ENCODE measurements at places on chromosomes 3 and 15.

- no peak for DNase-seq
These were observed 145.4 kb upstream of the PROK2 start for GRCh38 chr3:71930056-71930991.

GRCh38 chr3:176079785-176080184, 1117.5 kb downstream of the TBL1XR1 start:
- DNase-seq, result no peak

DNA sequence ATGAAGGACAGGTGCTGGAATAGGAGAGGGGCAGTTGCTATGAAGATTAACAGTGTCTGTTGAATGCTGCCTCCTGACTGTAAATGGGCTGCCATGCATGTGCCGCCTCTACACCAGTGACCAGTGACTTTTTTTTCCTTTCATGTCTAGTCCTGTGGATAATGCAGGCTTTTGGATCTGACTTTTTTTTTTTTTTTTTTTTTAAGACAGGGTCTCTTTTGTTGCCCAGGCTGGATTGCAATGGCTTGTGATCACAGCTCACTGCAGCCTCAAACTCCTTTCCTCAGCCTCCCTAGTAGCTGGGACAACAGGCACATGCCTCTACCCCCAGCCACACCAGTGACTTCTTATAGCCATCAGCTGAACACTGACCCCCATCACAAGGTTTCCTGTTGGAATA, 41.2 kb upstream of the AGBL1 start:
- DNase-seq, result no peak

DNA sequence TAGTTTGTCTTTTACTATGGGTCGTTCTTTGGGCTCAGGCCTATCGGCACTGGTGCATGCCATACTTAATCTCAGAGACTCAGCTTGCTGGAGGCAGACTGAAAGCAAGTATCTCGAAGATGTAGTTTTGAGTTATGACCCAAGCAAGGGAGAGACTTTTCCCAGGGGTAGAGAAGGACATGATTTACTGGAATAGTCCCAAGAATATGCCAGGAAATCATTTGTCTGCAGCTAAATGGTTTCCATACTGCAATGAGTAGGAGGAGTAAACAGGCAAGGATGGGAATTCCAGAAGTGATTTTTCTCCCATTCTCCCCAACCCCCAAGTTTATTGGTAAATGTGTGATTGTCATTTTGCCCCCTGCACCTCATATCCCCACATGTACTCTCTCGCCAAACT, 35.4 kb upstream of the LACTB start:
- no peak for DNase-seq

- peak; percentile 52 for DNase-seq
These were observed 359.6 kb downstream of the NTRK3 start for GRCh38 chr15:87896936-87897335.

- DNase-seq, result peak; percentile 25
These were observed 30.4 kb downstream of the NXPE3 start for GRCh38 chr3:101809178-101810021.

DNA sequence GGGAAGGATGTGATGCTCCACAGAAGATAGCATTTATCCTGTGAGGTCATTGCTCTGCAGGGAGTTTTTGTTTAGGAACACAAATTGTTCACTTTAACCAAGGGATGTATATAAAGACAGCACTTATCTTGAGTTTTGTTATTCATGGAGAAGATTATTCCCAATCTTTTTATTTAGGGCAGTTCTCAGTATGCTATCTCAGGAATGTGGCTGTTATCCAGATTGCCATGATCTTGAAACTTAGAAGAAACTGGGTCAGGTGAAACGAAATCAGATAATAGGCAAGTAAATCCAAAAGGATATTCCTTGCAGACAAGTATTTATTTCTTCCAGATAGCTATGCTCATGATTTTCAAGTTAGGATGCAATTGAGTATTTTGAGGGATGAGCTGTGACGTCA, 19.3 kb upstream of the TMEM42 start:
- DNase-seq, result no peak

DNA sequence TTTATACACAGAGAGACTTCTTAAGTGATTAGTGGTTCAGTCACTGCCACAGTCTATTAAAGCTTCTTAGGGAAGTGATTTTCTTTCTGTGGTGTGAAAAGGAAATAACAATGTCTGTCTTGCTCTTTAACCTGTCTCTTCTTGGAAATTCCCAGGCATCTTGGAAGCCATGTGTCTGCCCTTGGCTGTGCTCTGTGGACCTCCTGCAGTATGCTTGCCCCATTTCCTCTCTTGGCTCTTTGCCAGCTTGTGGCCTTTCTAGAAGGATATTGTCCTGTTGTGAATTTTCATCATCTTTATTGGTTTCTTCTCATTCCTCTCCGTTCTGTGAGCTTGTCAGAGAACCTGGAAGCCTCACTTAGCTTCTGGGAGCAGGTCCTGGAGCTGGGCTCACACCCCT, 338.4 kb upstream of the C2CD4B start:
- DNase-seq, result peak; percentile 31

DNA sequence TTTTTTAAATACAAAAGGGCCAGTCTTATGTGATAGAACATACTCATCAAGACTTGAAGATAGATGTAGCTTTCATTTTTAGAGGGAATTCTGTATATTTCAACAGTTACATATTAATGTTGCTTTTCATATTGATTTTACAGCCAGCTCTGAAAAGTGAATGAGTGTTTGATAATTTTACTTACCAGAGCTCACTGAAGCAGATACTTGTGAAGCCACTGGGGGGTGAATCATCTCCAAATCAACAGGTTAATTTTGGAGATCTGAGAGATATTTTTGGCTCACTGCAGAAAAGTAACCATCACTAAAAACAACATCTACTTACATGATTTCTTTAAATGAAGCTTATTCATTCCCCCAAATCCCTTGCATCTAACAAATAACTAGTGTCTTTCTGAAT, 24.7 kb downstream of the TNFAIP8L3 start:
- DNase-seq, result no peak

- no peak for DNase-seq
These were observed 103.1 kb upstream of the TLE3 start for GRCh38 chr15:70200511-70201424.

GRCh38 chr3:164407111-164407510, 671.2 kb downstream of the SI start:
- DNase-seq, result no peak

- DNase-seq, result no peak
These were observed 77.1 kb upstream of the MFGE8 start for GRCh38 chr15:88990185-88990679.

DNA sequence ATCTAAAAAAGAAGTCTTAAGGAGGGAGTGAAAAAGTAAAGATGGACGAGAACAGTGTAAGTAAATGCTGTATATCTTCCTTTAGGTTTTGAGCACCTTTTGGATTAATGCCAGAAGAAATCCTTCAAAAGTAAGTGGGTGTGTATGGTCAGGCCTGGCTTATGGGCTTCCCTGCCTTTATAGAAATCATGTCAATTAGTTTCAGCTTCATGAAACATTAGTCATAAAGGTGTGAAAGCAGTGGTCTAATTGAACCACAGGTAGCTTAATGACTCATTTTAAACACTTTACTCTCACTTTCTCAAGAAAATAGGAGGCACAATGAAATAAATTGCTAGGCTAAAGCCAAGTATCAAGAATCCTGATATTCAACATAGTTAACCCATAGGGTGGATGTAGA, 467.4 kb upstream of the DPPA4 start:
- DNase-seq, result no peak

DNA sequence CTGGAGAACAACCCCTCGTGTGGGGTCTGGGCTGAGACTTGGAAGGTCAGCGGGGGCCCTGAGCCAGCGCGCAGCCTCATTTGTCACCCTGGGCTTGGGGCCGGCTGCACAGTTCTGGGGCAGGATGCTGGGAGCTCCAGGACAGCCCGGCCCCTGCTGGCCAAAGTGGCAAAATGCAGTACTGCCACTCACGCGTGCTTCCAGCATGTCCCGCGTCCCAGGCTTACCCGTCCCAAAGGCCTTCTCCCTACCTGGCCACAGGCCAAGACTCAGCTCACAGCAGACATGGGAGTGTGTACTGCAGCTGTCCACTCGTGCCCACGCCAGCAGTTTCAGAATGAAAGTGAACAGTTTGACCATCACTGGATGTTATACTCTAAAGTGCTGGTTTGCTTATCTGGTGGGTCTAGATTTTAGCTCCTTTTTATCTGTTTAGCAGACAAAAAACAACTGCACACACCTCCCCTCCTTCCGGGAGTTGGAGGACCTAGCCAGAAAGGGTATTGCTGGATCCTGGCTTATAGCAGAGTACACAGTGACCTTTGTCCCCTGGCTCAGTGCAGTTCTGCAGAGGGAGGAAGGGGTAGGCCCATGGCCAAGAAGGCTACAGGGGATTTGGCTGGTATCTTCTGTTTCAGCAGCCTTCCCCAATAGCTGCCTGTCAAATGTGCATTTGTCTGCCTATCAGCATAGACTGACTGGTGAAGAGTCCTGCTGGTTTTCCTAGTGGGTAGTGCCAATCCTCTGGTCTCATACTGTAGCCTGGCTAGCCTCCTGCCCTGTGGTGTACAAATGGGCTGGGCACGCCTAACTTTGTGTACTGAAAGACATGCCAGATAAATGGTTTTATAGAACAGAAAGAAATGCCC, 23.2 kb upstream of the IP6K2 start:
- peak; percentile 91 for DNase-seq

- no peak for DNase-seq
These were observed 4.3 kb downstream of the PEAK1 start for GRCh38 chr15:77415450-77416147.

DNA sequence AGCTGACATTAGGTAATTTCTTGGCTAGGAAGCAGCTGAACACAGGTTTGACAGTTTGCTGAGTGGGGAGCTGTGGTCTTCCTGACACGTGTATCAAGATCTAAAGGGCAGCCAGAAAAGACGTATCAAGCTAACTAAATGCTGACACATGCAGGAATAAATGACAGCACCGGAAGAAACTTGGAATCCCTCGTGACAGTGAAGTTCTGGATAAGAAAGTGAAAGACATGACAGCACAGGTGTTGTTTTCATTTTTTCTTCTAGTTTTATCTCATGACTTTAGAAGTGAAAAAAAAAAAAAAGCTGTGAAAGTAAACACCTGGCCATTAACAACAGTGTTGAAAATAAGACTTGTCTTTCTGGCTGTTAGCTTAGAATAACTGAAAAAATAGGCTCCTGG, 48.7 kb downstream of the FGF7 start:
- DNase-seq, result no peak

DNA sequence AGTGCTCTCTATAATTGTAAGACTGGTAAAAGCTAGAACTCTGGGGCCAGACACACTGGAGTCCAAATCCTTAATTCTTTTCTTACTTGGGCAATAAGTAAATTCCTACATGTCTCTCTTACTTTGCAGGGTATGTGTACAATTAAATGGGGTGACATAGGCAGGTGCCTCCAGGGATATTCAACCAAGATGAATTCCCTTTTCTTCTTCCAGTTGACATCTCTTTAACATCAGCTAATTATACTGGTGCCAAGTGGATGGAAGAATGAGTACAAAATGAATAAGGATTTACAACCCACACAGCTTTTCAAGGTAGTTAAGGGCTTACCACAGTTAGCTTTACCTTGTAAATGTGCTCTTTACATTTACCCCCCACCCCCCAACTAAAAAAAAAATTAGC, 295.5 kb upstream of the GADL1 start:
- DNase-seq, result no peak

- DNase-seq, result no peak
These were observed 86.9 kb downstream of the ATP1B3 start for GRCh38 chr3:141963301-141963700.

GRCh38 chr15:98905963-98906711, 101.5 kb downstream of the PGPEP1L start:
- no peak for DNase-seq

- DNase-seq, result no peak
These were observed 15.3 kb upstream of the PHC3 start for GRCh38 chr3:170196833-170197232.

GRCh38 chr15:59353994-59354416, 18.7 kb downstream of the MYO1E start:
- DNase-seq, result no peak

GRCh38 chr15:25711164-25711563, 152.0 kb downstream of the ATP10A start:
- no peak for DNase-seq

DNA sequence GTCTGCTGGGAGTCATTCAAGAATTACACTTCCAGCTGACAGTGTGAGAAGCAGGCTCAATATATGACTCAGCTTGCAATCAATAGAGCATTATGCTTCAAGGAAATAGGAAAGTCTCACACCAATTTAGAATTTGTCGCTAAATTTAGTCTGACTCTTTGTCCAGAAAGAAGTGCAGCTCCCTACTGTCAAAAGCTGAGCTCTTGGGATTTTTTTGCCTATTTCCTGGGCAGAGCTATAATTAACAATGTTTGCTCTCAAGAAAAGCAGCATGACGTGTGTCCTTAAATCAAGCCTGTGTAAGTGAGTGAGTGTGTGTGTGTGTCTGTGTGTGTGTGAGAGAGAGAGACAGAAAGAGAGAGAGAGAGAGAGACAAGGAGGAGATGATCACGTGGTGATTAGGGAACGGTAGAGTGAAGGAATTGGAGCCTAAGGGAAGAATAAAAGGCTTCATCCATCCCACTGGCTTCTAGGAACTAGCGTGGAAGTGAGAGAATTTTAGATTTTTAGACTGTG, 16.4 kb upstream of the SLC35G2 start:
- peak; percentile 30 for DNase-seq

- DNase-seq, result no peak
These were observed 102.3 kb upstream of the PFN2 start for GRCh38 chr3:150073031-150073430.

DNA sequence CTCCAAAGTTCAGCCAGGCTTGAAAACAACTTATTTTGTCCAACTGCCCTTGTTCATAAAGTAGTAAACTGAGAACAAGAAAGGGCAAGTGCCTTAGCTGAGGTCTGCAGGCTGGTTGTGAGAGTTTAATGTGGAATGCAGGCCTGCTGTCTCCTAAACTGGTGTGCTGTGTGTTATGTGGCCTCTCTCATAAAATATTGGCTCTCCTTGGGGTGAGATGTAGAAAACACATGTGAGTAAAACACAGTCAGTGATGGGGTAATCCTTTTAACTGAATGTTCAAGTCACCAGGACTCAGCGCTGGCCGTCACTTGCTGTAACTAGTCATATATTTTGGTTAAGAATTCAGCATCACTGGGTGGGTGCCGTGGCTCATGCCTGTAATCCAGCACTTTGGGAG, 7.1 kb upstream of the ST6GAL1 start:
- no peak for DNase-seq

GRCh38 chr3:141239511-141240281, 8.1 kb downstream of the PXYLP1 start:
- no peak for DNase-seq

- no peak for DNase-seq
These were observed 7.1 kb downstream of the ATP2C1 start for GRCh38 chr3:130900959-130901358.

DNA sequence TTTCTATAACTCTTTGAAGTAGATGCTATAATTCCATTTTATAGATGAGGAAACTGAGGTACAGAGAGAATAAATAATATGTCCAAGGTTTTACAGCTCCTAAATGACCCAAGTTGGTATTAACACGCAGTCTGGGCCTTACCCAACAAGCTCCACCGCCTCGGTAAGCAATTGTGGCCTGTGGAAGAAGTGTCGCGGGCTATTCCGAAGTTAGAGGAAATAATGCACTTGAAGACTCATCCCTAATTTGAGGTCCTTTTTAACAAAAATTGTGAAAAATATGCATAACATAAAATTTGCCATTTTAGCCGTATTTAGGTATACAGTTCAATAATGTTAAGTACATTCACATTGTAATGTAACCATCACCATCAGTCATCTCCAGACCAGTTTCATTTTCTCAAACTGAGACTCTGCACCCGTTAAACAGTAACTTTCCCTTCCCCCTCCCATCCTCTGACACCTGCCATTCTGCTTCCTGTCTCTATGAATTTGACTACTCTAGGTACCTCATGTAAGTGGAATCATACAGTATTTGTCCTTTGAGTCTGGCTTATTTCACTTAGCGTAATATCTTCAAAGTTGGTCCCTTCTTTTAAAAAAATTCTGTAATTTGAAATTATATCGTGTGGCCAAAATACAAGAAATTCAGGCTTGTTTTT, 18.2 kb downstream of the IDH3A start:
- no peak for DNase-seq

Data from midbrain (tissue), 1 donor.